Natural killer cell (primary cell): ENCODE measurements at places on chromosomes 4 and X. TPM values are rescaled to one million over a fixed set of nuclear protein-coding genes. Genes with fewer than 3 reads are reported as not detected.

- DNase-seq: no peak
Observed at GRCh38 chr4:73245955-73246354, 12.6 kb downstream of the ANKRD17 start.

GRCh38 chr4:187302457-187303150 lies 578.9 kb upstream of the FAT1 start:
- no peak for DNase-seq

DNA sequence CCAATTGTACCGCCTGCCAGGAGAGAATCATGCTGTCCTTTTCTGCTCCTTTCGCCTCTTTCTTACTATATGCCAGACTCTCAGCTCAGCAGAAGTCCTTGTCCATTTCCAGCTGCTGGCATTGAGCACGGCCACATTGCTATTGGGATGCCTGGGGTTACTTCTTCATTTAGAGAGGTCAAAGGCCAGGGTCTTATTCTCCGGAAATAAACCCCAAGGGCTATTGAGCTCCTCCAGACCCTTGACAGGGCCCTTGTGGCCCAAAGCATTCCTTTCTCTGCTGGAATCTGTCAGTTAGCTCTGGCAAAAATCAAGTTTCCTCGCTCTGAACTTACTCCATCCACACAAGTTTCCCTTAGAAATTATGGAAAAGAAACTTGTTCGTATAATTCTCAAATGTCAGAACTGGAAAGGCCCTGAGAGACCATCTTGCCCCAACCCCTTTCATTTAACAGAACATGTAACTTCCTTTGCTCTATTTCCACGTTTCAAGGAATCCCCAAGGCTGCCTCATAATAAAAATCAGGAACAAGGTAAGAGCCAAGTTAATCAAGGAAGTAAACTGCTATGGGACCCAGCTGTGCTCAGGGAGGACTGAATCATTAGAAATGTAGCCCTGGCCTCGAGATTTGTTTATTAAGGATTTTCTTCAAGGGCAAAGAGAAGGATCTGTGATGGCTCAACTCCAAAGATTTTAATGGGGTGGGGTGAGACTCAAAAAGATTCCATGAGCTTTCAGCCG lies 11.8 kb downstream of the AKAP4 start:
- DNase-seq: no peak

- DNase-seq: no peak
Observed at GRCh38 chr4:37224854-37225253, 19.7 kb upstream of the NWD2 start.

DNA sequence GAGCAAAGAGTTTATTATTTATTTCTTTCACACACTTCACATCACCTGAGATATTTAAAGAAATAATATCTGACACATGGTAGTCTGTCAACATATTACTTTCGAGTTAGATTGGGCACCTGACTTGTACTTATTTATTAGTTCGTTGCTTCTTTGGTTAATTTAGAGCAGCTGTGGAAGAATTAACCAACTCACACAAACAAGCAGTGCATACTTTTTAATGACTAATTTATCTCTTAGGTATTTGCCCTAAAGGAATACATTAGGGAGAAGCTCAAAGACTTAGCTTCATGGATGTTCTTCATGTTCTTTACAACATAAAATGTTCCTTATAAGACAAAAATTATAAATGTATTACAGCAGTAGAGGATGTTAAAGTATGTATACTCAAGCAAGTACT lies 242.9 kb downstream of the ARHGAP24 start:
- DNase-seq: no peak

MAGEC1 gene
- total RNA-seq: not detected

ALB gene
- total RNA-seq: not detected

KLB gene
- total RNA-seq: 0.16 TPM

TLR6 gene
- 6.3 TPM for total RNA-seq
